Vagina (tissue), 2 donors: ENCODE measurements at places on chromosomes 7 and 10. TPM values are rescaled to one million over a fixed set of nuclear protein-coding genes. Genes with fewer than 3 reads are reported as not detected.

The EIF4H gene
- total RNA-seq: 139 TPM

The HOXA11 gene
- total RNA-seq: 9.8 TPM

The HSPA12A gene
- total RNA-seq: 28.7 TPM

The KCNH2 gene
- 6.4 TPM for total RNA-seq

The INSYN2A gene
- total RNA-seq: 0.25 TPM

The GIMAP7 gene
- 16.0 TPM for total RNA-seq

The CH25H gene
- 0.74 TPM for total RNA-seq

The ZNF22 gene
- 20.6 TPM for total RNA-seq

The SMO gene
- total RNA-seq: 22.1 TPM

GRCh38 chr10:70799124-70799523, 13.9 kb upstream of the TBATA start:
- H3K27me3 ChIP-seq: no peaks in the 10 kb centered on the region
- H3K4me1 ChIP-seq: no peaks in the 10 kb centered on the region
- no peaks in the 10 kb centered on the region for H3K36me3 ChIP-seq
- no peak overlapping the region for H3K27ac ChIP-seq

- H3K36me3 ChIP-seq: no peaks in the 10 kb centered on the region
- no peak for DNase-seq
- H3K27me3 ChIP-seq: no peaks in the 10 kb centered on the region
- no peak overlapping the region for H3K27ac ChIP-seq
These were observed 181.8 kb upstream of the LRRN3 start for GRCh38 chr7:110909117-110909516.

GRCh38 chr10:8392216-8392615, 337.7 kb downstream of the GATA3 start:
- no peak for DNase-seq
- no peaks in the 10 kb centered on the region for H3K4me1 ChIP-seq
- no peaks in the 10 kb centered on the region for H3K36me3 ChIP-seq
- H3K4me3 ChIP-seq: no peak overlapping the region
- H3K27me3 ChIP-seq: no peaks in the 10 kb centered on the region

DNA sequence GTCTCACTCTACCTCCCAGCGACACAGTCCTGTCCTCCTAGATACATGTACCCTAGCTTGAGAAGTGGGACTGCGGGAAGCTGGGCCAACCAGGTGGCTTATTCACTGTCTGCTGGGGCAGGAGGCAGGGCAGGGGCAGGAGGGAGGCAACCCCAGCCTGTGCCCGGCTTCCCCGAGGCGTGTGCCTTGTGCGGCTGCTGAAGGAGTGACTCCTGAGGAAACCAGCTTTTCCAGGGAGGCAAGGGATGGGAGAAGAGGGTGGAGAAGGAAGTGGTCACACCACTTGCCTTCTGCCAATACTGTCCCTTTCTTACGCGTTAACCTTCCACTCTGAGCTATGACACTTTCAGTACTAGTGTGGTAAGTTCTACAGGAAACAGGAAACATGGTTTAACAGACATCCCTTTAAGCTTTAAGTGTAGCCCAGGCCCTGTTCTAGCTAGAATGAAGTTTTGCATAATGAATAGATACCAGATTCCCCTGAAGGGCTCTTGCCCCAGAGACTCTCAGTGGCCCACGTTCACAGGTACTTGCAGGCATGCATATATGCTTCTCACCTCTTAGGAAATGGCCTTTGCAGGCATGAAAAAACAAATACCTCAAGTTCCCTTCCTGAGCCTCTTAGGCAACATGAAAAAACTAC, 40.6 kb downstream of the SYPL1 start:
- H3K4me3 ChIP-seq: no peak overlapping the region
- H3K27me3 ChIP-seq: no peaks in the 10 kb centered on the region
- H3K4me1 ChIP-seq: peaks cover 72% of the 10 kb centered on the region
- no peaks in the 10 kb centered on the region for H3K36me3 ChIP-seq

GRCh38 chr7:29464753-29465152, 98.9 kb upstream of the PRR15 start:
- no peak for DNase-seq
- H3K27me3 ChIP-seq: no peaks in the 10 kb centered on the region

- no peak for DNase-seq
- no peaks in the 10 kb centered on the region for H3K36me3 ChIP-seq
- no peaks in the 10 kb centered on the region for H3K27me3 ChIP-seq
- no peak overlapping the region for H3K27ac ChIP-seq
- no peaks in the 10 kb centered on the region for H3K4me1 ChIP-seq
These were observed 142.7 kb upstream of the STEAP4 start for GRCh38 chr7:88449410-88449809.

DNA sequence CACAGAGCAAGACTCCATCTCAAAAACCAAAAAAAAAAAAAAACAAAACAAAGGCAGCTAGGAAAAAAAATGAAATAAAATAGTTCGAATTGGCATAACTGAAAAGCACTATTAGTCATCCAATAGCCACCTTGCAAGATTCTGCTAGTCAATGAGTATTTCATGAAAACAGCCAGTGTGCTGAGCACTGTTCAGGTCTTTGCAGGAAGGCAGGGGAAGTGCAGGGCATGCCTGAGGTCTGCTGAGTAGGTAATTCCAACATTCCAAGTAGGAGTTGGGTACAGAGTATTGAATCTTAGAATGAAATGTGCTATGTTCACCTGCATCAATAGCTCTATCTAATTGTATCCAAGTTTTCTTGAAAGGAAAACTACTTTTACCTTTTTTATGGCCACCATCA, 22.9 kb downstream of the ABRAXAS2 start:
- no peaks in the 10 kb centered on the region for H3K4me1 ChIP-seq
- no peak overlapping the region for H3K4me3 ChIP-seq
- H3K36me3 ChIP-seq: peaks cover 29% of the 10 kb centered on the region
- no peaks in the 10 kb centered on the region for H3K27me3 ChIP-seq
- H3K27ac ChIP-seq: no peak overlapping the region

- no peak for DNase-seq
- peaks cover 33% of the 10 kb centered on the region for H3K4me1 ChIP-seq
- H3K4me3 ChIP-seq: no peak overlapping the region
- H3K27ac ChIP-seq: peak overlapping the region; percentile 57
- no peaks in the 10 kb centered on the region for H3K27me3 ChIP-seq
- H3K36me3 ChIP-seq: no peaks in the 10 kb centered on the region
These were observed 304.0 kb downstream of the ZEB1 start for GRCh38 chr10:31622978-31623377.

GRCh38 chr10:99337311-99337811, 8.2 kb downstream of the CNNM1 start:
- peaks cover 6% of the 10 kb centered on the region for H3K4me1 ChIP-seq
- H3K27ac ChIP-seq: no peak overlapping the region
- no peak for DNase-seq
- H3K4me3 ChIP-seq: no peak overlapping the region
- H3K36me3 ChIP-seq: no peaks in the 10 kb centered on the region

GRCh38 chr10:69089638-69090599, 2.0 kb downstream of the SRGN start:
- H3K27ac ChIP-seq: peak overlapping the region; percentile 81
- H3K36me3 ChIP-seq: no peaks in the 10 kb centered on the region
- H3K4me1 ChIP-seq: peaks cover 10% of the 10 kb centered on the region
- H3K27me3 ChIP-seq: no peaks in the 10 kb centered on the region

DNA sequence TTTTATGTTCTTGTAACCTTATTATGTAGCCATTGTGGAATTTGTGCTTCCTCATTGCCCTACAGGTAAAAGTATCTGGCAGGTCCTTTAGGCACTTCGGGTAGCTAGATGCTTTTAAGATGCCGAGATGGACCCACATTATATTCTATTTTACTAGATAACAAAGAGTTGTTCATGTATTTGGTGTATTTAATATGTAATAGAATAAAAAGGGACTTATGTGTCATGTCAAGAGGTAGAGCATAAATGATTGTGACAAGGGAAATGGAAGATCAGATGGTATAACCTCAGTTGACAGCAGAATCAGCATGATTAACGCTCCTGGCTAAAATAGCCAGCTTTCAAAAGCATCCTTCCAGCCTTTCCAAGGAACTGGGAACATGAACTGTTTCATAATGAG, 50.6 kb downstream of the NPY start:
- no peak overlapping the region for H3K4me3 ChIP-seq
- H3K4me1 ChIP-seq: no peaks in the 10 kb centered on the region
- H3K27me3 ChIP-seq: no peaks in the 10 kb centered on the region
- no peak for DNase-seq
- no peaks in the 10 kb centered on the region for H3K36me3 ChIP-seq

GRCh38 chr10:102324061-102324460, 71.4 kb upstream of the NFKB2 start:
- no peak overlapping the region for H3K27ac ChIP-seq
- no peaks in the 10 kb centered on the region for H3K36me3 ChIP-seq
- H3K4me1 ChIP-seq: no peaks in the 10 kb centered on the region
- H3K4me3 ChIP-seq: no peak overlapping the region

DNA sequence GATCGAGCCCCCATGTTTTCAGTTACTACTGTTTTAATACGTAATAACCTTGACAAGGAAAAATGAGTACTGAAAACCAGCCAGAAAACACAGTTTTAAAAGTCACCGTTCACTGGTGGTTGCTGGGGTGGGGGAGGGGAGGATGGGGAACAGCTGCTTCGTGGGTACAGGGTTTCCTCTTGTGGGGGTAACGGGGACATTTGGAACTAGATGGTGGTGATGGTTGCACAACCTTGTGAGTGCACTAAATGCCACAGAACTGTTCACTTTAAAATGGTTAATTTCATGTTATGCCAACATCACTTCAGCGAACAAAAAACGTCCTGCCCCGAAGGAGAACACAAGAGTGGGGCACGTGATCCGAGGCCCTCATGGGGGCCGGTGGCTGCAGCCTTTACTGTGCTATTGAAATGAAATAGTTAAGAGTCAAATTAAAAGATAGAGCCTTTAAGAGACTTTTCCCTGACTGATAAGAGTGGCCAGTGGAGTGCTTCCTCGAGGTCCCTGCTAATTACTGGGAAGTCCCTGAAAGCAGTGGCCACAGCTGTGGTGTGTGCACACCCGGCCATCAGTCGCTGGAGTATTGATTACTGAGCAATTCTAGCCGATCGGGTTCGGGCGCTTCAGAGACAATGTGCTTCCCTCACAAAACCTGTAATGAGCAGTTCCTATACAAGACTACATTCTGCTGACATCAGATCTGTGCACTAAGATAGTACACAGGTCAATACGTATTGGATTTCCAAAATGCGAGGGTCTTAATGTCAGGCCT, 80.3 kb downstream of the EBF3 start:
- no peaks in the 10 kb centered on the region for H3K36me3 ChIP-seq
- H3K27me3 ChIP-seq: no peaks in the 10 kb centered on the region
- no peak for DNase-seq
- H3K4me1 ChIP-seq: no peaks in the 10 kb centered on the region

- no peak for DNase-seq
- no peaks in the 10 kb centered on the region for H3K4me1 ChIP-seq
- no peak overlapping the region for H3K27ac ChIP-seq
- no peaks in the 10 kb centered on the region for H3K27me3 ChIP-seq
- no peaks in the 10 kb centered on the region for H3K36me3 ChIP-seq
- H3K4me3 ChIP-seq: no peak overlapping the region
These were observed 759.4 kb downstream of the CNTNAP2 start for GRCh38 chr7:146875981-146876380.

DNA sequence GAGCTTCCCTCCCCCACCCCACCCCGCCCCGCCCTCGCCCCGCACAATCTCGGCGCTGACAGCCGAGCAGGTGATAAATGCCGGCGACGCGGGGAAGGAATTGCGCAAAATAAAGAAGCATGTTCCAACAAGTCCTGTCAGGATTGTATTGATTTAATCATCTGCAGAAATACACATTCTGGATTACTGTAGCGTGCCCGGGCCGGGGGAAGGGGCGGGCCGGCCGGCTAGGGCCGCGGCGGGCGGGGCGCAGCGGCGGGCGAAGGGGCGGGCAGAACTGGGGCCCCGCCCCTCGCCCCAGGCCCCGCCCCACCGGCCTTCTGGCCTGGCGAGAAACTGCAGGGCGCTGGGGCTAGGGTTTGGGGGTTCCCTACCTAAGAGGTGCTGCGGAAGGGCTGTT, 88.9 kb upstream of the PAX2 start:
- H3K27ac ChIP-seq: no peak overlapping the region
- H3K4me1 ChIP-seq: peaks cover 27% of the 10 kb centered on the region
- peaks cover 27% of the 10 kb centered on the region for H3K27me3 ChIP-seq
- H3K36me3 ChIP-seq: no peaks in the 10 kb centered on the region
- DNase-seq: no peak

GRCh38 chr7:91596287-91596686, 284.2 kb downstream of the MTERF1 start:
- no peak overlapping the region for H3K27ac ChIP-seq
- H3K27me3 ChIP-seq: no peaks in the 10 kb centered on the region
- DNase-seq: no peak
- H3K36me3 ChIP-seq: no peaks in the 10 kb centered on the region

- H3K4me1 ChIP-seq: no peaks in the 10 kb centered on the region
- no peak overlapping the region for H3K4me3 ChIP-seq
- DNase-seq: no peak
- no peaks in the 10 kb centered on the region for H3K36me3 ChIP-seq
These were observed 75.5 kb downstream of the ZNF777 start for GRCh38 chr7:149385195-149385950.

DNA sequence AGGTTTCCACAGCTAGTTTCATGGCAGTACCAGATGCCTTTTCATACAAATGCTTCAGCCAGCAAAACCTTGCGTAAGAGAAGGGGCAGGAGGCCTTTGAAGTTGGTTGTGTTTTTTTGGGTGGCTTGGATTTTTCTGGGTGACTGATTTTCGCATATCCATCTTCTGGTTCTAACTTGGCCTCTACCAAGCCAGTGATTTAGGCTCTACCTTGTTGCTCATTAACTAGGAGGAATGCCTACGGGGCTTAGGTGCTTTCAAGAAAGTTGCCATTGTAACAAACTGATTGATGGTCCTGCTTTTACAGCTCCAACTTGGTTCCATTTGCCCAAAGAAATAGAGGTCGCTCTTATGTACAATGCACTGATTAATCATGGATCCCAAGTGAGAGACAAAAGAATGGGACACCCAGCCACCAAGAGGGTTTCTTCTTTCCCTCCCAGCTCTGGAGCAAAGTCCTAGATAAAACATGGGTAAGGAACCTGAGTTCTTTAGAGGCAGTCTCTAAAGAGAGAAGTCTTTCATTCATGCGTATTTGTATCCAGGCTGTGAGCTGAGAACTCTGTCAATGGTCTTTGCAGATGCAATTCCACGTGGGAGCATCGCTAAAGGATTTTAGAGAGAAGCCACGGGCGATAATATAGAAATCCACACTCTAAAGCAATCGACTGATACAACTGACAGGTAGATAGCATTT, 92.1 kb upstream of the FGFR2 start:
- no peaks in the 10 kb centered on the region for H3K27me3 ChIP-seq
- H3K27ac ChIP-seq: no peak overlapping the region
- no peaks in the 10 kb centered on the region for H3K4me1 ChIP-seq

- DNase-seq: no peak
- H3K36me3 ChIP-seq: no peaks in the 10 kb centered on the region
- H3K27ac ChIP-seq: no peak overlapping the region
- H3K27me3 ChIP-seq: no peaks in the 10 kb centered on the region
- no peaks in the 10 kb centered on the region for H3K4me1 ChIP-seq
- no peak overlapping the region for H3K4me3 ChIP-seq
These were observed 113.8 kb upstream of the SKAP2 start for GRCh38 chr7:26978146-26978545.

GRCh38 chr7:140568021-140568813, 72.4 kb downstream of the DENND2A start:
- H3K36me3 ChIP-seq: peaks cover 4% of the 10 kb centered on the region
- no peaks in the 10 kb centered on the region for H3K27me3 ChIP-seq
- H3K27ac ChIP-seq: no peak overlapping the region
- no peak for DNase-seq
- no peak overlapping the region for H3K4me3 ChIP-seq
